ENCODE measurements at places on chromosomes 6 and 20.

- DNase-seq, result no peak
These were observed 1.9 kb downstream of the TBXT start for GRCh38 chr6:166165558-166166313.

DNA sequence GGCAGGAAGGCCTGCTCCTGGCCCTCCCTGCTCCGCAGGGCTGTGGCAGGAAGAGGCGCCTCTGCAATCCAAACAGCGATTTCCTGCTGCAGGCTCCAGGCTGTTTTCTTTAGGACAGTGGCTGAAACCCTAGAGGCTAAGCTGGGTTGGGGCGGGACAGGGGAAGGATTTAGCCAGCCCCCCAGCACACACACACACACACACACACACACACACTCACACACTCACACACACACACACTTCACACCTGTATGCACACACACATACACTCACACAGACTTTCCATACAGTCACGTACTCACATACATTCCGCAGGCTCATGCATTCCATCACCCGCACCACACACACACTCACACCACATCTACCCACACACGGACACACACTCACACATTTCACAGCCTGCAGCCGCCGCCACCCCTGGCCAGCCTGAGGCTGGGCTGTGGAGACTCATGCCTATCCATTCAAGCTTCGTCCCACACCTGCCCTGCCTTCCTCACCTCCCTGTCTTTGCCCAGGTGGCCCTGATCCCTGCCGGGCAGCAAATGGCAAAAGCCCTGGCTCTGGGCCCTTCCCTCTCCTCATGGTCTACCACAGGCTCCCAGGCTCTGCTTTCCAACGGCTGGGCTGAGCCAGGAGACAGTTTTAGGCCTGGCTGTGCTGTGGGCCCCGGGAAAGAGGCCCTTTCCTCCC is 17.9 kb downstream of the MDFI start:
- DNase-seq, result no peak

GRCh38 chr6:51526922-51527321 is 560.5 kb downstream of the PKHD1 start:
- DNase-seq, result no peak

GRCh38 chr20:36866681-36867495 is 9.1 kb upstream of the TLDC2 start:
- no peak for DNase-seq

- no peak for DNase-seq
These were observed 103.0 kb downstream of the ADGRB3 start for GRCh38 chr6:68738039-68738438.

- peak; percentile 44 for DNase-seq
These were observed 104.9 kb downstream of the TULP4 start for GRCh38 chr6:158416883-158417759.

DNA sequence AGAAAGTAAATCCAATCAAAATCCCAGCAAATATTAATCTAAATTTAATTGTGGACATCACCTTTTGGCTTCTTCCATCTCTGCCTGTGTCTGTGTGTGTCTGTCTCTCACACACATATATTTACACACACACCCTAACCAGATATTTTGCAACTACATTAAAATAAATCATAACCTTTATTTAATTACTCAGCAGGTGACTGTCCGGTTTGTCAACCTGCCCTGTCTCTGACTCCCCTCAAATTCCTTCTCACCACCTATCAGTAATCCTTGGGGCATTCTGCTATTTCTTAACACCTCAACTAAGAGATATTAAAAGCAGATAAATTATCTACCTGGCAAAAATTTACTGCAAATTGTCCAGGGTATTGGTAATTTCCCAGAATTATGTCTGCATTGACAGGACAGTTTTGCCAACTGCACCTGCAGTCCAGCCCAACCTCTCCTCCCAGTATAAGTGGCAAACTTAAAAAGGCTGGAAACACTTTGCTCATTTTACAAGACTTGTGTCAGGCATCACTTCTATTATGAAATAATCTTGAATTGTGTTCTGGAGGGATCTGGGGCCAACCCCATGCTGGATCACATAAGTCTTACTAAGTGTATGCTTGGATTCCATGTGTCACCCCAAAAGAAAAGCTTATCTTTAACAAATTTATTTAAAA is 216.1 kb downstream of the GMDS start:
- DNase-seq, result no peak

DNA sequence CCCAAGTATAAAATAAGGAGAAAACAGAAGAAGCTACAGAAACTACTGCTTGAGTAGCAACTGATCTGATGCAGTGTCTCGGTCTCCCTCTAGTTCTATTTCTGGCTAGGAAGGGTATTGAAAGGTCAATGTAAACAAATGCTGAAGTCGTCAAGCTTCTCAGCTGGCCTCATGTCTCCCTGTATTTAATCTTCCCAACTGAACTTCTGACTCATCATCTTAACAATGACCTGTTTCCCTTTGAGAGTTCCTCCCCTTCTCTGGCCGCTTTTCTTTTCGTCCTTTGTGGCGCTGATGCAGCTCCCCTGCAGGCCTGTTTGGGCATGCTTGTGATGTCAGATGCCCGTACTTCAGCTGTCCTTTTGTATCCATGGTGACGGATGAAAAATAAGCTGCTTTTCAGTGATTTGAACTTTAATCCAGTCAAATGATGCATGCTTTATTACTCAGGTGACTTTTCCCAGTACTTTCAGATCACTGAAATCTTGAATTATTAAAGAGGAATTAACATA is 7.8 kb upstream of the LCA5 start:
- peak; percentile 97 for DNase-seq

DNA sequence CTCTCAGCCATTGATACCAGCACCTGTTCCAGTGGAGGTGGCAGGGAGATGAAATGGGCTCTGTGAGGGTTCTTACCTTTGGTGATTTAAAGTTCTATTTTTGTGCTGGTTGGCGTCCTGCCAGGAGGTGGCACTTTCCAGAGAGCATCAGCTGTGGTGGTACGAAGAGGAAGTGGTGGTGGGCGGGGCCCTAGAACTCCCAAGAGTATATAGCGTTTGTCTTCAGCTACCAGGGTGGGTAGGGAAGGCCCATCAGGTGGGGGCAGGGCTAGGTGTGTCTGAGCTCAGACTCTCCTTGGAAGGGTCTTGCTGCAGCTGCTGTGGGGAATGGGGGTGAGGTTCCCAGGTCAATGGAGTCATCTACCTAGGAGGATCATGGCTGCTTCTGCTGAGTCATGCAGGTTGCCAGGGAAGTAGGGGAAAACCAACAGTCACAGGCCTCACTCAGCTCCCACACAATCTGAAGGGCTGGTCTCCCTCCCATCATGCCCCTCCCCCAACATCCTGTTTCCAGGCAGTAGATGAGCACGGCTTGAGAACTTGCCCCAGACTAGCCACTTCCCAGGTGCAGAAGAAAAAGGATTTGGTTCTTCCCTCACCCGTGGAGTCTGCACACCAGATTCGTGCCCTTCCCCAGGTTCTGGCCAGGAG is 46.6 kb downstream of the MOXD1 start:
- no peak for DNase-seq

DNA sequence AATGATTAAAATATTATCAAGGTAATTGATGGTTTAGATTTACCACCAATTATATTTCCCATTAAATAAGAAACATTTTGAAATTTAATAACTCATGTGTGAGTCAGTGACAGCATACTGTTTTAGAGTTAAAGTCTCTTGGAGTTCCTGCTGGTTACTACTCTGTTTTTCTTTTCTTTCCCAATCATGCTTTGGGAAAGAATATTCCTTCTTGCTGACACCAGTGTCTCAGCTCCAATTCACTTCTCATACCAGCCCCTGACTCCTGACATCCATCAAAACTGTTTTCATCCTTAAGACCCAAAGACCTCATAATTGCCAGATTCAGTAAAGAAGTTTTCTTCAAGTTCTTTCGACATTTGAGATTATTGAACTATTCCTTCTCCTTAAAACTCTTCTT is 50.3 kb downstream of the AIG1 start:
- no peak for DNase-seq

DNA sequence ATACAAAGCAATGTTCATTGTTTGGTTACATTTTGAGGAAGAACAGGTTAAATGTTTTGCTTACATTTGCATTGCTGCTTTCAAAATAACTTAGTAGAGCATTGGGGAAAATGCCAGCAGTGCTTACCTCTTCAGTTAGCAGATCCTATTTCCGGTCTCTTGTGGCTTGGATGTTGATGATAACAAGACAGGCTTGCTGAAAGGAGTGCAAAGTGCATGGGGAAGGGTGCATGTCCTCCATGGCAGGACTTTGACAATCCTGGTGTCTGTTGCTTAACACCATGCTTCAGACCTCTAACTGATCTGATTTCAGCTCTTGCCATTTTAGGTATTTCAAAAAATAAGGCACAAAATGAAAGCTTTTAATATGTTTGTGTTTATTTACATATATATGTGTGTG is 21.1 kb downstream of the TPD52L1 start:
- DNase-seq, result no peak

GRCh38 chr6:148464319-148465010 is 121.8 kb downstream of the SASH1 start:
- peak; percentile 31 for DNase-seq

DNA sequence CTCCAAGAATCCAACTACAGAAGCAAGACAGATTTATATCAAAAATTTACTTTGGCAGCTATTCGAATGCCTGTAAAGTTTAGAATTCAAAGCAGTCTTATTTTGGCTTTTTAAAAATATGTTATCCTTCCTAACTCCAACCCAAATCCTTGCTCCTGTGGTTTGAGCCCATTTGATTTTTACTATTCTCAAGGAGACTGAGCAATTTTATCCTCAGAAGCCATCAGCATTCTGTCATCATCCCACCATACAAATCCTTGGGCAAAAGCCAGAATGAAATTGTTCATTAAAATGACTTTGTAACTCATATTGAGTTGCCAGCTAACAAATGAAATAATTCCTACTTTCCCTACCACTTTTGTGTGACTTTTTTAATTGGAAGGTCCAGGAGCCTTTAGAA is 392.8 kb downstream of the ADGRB3 start:
- no peak for DNase-seq

GRCh38 chr6:24903681-24904080 is 32.1 kb downstream of the RIPOR2 start:
- DNase-seq, result no peak

GRCh38 chr6:148422085-148422484 is 79.4 kb downstream of the SASH1 start:
- no peak for DNase-seq

GRCh38 chr6:43052842-43053544 is 658 bp downstream of the CUL7 start:
- peak; percentile 28 for DNase-seq

DNA sequence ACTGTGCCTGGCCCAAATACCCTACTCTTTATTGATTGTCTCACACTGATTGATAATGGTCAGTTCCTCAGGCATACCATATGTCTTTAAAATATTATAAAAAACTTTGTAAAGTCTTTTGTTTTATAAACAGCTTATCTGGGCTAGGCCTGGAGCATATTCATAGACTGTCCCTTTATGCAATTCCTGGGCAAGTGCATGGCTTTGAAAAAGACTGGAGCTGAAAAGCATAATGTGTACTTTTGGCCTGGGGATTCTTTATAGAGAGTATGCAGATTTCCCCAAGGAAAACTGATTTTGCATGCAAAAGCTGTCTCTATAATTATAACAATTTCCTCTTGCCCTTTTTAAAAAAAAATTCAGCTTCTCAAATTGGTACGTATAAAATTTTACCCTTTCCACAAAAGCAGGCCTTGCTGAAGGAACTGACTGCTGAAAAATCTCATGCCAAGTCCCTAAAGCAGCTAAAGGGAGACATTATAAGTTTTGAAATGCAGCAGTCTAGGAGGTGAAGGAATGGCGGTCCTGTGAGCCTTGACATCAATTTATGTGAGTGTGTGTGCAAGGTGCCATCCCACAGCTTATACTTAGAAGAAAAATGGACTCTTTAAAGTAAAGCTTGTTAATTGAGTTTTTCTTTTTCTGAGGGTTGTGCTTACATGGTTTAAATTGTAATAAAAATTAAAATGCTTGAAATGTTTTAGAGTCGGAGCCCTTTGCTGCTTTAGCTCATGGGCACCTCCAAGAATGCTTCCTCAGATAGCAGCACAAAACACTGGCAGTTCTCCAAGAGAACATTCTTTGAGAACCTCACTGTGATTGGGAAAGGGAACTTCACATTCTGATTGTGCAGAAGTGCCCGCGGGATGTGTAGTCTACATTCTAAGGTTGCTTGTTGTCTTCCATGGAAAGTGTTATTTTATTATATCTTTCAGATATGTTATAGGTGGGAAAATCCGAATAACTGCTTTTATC is 43.9 kb downstream of the PLCB4 start:
- peak; percentile 57 for DNase-seq

DNA sequence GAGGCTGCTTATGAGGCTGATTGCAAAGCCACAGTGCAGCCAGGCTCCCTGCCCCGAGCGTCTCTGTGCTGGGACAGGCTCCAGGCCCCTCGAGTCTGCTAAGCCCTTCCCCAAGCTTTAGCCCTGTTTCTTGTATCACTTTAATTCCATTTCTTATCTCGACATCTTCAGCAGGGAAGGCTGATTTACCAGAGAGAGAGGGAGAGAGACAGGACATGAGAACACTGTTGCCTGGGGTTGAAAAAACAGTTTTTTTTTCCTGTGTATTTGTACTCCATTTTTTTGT is 386.5 kb downstream of the SMOC2 start:
- DNase-seq, result no peak

DNA sequence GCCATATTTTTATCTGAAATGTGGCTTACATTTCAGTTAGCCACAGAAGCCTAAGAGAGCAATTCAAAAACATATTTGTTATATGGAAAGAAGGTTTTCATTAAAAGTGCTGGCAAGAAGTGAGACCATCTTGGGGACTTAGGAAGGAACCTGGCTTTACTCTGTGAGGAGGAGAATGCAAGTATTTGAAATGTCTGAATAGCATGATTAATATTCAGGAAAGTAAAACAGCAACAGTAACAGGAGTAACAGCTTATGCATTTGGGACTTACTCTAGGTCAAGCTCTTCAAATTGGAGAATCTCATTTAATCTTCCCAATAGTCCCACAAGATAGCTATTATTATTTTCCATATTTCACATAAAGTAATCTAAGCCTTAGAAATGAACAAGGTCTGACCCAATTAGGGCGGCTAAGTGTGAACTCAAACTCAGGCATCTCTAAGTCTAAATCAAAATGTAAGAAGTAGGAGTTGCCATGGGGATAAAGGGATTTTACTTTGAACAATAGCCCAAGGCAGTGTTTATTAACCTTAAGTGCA is 816.5 kb downstream of the BCKDHB start:
- DNase-seq, result no peak

- no peak for DNase-seq
These were observed 36.8 kb downstream of the CENPW start for GRCh38 chr6:126376682-126377081.

- peak; percentile 97 for DNase-seq
These were observed 7.8 kb downstream of the ADTRP start for GRCh38 chr6:11770546-11771466.

DNA sequence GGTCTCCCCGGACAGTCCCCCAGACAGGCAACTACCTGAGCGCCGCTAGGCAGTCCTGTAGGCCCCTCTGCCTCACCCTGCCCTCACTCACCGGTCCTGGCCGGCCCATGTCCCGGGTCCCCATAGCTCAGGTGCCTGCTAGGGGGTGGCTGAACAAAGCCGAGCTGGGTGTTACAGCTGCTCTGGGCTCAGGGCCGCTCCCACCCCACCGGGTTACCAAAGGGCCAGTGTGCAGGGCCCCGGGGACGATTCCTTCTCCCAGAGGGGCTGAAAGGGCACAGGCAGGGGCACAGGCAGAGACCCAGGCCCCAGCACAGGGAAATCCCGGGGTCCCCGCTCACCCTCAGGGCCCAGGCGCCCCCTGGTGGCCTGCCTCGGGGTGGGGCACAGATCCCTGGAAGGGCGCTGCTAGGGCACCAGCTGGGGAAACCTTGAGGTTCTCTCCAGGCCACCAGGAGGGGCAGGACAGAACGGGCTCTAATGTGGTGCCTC is 118.4 kb downstream of the GRM4 start:
- peak; percentile 43 for DNase-seq

All from COLO829 (cell line).